Left renal cortex interstitium (tissue), 4 donors: ENCODE measurements at places on chromosomes 11 and 22. TPM values are rescaled to one million over a fixed set of nuclear protein-coding genes. Genes with fewer than 3 reads are reported as not detected.

- DNase-seq = no peak
Measured at GRCh38 chr11:73355109-73355508, 21.1 kb upstream of the RELT start.

OR5A1 gene
- polyA plus RNA-seq = not detected

SEC14L2 gene
- polyA plus RNA-seq = 5.1 TPM

GRCh38 chr11:20610825-20611224 lies 11.4 kb downstream of the SLC6A5 start:
- no peak for DNase-seq

- no peak for DNase-seq
Measured at GRCh38 chr22:26891429-26891828, 234.0 kb downstream of the MIAT start.

UFD1 gene
- polyA plus RNA-seq = 58.2 TPM

DNA sequence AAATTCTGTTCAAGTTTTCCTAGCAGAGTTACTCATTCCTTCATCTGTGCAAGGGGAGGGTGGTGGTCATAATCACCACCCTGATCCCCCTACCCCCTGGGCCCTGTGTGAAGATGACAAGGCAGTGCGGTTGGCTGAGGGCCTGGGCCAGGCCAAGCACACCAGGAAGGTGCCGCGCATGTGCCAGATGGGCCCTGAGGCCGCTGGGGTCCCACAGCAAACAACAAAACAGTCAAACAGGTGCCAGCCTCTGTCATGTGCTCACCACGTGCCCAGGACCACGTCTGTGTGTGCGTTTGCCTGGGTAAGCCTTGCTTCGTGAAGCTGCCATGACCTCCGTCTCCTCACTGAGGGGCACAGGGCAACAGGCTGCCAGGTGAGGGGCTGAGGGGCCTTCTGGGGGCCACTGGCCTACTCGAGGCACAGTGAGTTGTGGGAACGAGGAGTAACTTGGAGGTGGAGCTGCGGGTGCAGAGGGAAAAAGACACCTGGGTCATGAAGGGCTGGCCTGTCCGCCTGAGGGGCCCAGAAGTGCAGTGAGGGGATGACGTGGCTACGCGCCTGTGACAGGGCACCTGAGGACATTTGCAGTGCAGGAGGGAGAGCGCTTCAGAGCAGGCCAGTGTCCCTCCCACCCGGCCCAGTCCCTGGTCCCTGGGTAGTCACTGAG lies 25.8 kb downstream of the RSPH14 start:
- DNase-seq = no peak
